NCI-H82 (cell line): ENCODE measurements at places on chromosomes 2 and 18.
A peak's percentile ranks its signal among the peaks of the same experiment; 100 is the strongest.

DNA sequence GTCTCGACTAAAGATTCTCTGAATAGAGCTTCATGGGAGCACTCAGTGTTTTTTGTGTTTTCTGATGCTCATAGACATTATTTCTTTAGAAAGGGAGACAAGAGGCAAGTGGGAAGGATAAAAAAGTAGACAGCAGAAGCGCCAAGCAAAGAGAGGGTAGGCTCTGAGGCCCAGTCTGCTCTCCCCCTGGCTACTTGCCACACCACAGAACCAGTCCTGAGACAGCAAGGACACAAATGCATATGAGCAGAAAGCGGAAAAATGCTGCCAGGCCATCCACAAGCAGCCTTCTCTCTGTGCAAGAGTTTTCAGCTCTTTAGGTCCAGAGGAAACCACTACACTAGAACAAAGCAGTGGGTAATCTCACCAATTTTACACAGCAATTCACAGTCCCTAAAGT, 285.4 kb downstream of the ZNF521 start:
- no peak for DNase-seq

DNA sequence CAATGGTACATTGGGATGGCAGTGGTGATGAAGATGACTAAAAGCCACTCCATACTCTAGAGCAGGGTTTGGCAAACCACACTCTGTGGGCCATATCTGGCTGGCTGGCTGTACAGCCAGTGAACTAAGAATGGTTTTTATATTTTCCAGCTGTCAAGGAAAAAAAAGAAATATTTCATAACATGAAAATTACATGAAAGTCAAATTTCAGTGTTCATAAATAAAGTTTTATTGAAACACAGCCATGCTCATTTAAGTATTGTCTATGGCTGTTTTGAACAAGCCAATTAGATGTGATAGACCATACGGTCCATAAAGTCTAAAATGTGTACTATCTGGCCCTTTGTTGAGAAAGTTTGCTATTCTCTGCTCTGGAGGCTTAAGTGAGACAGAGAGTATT, 1.5 kb downstream of the TTC21B start:
- no peak for DNase-seq

GRCh38 chr2:234881413-234882241, 70.2 kb upstream of the SH3BP4 start:
- peak; percentile 77 for DNase-seq

DNA sequence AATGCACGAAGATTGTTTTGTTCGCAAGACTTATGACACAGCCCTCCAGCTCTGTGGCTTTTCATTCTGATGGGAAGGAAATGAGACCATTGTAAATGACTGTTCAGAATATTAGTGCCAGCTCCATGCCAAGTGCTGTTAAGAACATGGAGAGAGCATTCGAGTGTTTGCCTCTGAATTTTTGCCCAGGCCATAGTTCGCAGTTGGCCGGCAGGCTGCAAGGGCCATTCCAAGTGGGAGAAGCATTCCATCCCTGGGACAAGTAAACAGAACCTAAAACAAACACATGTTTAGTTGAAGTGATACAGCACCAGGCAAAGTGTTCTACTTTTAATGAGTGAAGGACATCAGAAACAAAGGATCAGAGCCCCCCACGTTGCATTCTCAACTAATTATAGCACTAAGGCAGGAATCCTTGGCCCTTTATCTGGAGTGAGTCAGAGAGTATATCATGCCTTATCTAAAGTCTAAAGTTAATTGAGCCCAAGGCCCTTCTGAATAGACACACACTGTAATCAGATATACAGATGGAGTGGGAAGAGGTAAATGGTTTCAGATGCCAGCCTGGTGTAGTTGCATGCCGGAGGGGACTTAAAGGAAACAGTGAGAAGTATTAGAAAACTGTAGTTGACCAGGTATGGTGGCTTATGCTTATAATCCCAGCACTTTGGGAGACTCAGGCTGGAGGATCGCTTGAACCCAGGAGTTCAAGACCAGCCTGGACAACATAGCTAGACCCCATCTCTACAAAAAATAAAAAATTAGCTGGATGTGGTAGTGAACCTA, 53.3 kb downstream of the NEDD4L start:
- DNase-seq = no peak

GRCh38 chr2:68569604-68570003, 73.8 kb upstream of the PROKR1 start:
- no peak for DNase-seq

- DNase-seq = no peak
Observed at GRCh38 chr2:46655551-46656436, 176.4 kb downstream of the TMEM247 start.

DNA sequence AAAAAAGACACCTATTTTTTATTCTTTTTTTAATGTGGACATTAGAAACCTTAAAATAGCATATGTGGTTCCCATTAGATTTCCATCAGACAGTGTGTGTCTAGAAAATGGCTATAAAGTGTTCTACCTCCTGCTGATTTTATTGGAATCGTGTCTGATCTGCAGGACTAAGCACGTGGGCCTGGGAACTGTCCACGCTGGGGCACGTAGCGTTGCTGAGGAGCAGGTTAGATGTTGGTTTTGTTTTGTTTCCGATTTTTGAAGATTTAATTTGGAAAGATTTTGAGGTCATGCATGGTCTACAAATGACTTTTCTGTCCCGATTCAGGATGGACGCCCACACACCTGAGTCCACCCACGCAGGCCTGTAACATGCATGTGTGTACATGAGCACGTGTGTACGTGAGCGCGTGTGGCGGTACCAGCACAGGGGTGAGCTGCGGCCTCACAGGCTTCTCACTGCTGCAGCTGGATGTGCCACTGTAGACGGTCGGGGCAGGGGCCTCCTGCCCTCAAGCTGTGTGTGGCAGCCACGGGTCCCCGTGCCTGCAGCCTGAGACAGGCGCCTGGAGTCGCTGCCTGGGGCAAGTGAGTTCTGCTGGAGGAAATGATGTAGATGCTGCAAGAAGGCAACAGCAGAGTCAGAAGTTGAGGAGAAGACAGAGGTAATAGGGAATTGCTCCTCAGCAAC, 99.7 kb upstream of the CTDP1 start:
- DNase-seq = no peak

GRCh38 chr2:159129824-159130223, 156.7 kb downstream of the WDSUB1 start:
- peak; percentile 66 for DNase-seq

DNA sequence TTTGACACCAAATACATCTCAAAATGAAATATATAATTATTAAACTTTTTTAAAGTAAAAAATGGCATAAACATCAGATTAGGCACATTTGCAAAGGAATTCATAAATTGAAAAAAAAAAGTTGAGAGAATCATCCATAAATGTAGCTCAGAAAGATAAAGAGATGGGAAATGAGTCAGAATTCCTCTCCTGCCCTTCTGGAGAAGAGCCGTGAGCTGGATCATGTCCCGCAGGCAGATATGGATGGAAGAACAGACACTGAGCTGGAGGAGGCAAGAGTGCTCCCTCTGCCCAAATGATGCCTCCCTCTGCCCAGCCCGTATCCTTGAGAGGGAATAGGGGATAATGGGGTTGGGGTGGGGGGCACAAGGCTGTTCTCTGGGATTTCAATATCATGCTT, 190.9 kb downstream of the TFCP2L1 start:
- no peak for DNase-seq

GRCh38 chr2:64876137-64876647, 113.0 kb upstream of the SLC1A4 start:
- DNase-seq = peak; percentile 89

DNA sequence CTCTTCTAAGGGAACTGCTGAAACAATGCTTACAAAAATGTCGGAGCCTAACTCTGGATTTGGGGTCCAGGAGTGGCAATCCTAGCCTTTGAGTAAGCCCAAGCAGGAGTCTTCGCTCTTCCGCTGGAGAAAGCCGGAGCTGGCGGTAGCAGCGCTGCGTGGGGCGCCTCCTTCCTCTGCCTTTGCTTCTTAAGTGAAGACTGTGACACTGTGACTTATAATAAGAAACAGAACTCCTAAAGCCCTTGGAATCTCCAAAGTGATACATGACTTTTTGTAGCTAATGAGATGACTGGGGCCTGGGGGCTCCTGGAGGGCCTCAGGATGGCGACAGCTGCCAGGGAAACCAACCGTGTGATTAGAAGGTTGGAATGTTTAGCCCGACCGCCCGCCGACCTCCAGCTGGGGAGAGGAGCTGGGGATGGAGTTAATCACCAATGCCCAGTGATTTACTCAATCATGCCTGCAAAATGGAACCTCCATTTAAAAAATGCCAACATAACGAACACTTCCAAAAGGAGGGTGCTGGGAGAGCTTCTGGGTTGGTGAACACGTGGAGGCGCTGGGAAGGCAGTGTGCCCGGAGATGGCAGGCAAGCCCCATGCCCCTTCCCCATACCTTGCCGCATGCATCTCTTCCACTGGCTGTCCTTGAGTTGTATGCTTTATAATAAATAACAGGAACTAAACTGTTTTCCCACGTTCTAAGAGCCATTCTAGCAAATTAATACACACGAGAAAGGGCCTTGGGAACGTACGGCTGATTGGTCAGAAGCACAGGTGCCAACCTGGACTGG, 29.0 kb upstream of the MAL start:
- peak; percentile 18 for DNase-seq

DNA sequence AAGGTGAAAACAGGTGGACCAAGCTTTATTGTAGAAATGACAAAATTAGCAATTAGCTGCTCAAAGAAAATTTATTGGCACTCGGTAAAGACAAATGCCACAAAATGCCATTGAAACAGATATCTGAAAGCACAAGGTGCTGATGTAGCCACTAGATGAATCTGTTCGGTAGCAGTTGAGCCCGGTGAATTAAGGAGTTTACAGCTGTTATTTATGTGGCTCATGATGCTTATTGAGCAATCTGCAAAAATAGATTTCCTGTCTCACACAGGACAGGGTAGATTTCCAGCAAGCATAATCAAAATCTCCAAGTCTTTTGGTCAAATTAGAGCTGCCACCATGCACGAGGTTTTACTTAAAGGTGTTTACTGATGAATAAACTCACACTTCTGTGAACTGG, 182.2 kb downstream of the PPP1R1C start:
- no peak for DNase-seq

DNA sequence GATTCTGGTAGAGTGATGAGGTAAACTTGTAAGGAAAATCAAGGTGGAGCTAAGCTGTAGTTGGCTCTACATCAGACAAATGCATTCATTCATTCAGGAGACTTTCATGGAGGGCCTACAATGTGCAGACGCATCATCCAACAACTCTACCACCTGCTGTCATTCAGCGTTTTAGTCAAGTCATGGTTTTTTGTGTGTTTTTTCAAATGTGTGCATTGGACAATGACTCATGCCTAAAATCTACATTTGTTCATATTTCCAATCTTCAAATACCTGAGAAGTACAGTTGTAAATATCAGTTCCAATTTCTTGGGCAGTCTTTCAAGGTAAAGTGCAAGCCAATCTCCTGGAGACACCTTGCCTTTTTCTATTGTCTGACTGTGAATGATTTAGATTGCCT, 108.0 kb upstream of the LGALSL start:
- DNase-seq = no peak

DNA sequence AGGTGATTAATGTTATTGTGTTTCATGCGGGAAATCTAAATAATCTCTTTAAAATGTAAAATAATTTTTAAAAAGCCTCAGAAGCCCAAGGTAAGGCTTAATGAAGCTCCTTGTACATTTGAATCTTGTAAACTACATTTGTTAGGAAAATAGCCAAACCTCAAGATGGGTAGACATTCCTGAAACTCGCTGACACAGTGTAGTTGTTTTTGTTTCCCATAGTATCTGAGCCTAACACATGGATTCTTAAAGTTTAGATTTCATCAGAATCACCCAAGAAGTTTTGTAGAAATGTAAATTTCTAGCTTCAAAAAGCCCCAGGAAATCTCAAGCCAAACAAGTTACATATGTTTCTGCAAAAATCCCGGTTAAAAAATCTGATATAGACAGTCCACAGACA, 1221.1 kb upstream of the ACVR2A start:
- no peak for DNase-seq

DNA sequence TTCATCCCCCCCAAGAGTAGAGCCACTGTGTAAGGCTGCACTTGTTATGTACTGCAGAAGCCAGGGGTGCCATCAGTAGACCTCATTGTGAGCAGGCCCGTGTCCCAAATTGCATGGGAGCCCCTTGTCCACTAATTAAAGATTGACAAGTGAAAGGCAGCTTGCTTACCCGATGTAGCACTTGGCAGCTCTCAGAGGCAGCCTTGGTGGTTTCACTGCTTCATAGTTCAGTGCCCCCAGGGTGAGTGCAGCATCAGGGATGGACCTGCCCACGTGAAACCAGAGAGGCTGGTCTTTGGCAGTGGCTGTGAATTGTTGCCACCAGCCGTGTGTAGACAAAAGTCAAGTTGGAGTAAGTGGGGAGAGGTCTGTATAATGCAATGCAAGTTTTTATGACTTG, 13.3 kb downstream of the TUBB6 start:
- no peak for DNase-seq

GRCh38 chr2:176553685-176554100, 284.5 kb downstream of the MTX2 start:
- DNase-seq = peak; percentile 8

GRCh38 chr2:139529080-139529479, 748.9 kb upstream of the NXPH2 start:
- DNase-seq = peak; percentile 22

DNA sequence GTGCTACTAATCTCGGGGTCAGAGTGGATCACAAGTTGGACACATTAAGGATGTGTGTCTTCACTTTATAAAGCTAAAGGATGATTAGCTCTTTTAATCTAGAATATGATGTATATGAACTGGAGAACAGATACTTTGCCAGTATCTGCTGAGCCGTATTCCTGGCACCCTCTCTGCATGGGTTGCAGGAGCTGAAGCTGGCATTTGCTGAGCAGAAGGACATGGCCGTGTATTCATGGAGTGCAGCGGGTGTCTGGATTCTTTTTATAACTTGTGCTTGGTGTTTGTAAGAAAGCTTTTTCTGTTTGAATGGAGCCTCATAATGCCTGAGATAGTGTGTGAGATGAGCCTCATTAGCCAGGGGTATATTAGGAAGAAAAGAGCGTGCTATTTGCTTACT, 103.9 kb upstream of the MCFD2 start:
- DNase-seq = no peak

GRCh38 chr18:79393181-79393634, 2.5 kb upstream of the NFATC1 start:
- DNase-seq = no peak

DNA sequence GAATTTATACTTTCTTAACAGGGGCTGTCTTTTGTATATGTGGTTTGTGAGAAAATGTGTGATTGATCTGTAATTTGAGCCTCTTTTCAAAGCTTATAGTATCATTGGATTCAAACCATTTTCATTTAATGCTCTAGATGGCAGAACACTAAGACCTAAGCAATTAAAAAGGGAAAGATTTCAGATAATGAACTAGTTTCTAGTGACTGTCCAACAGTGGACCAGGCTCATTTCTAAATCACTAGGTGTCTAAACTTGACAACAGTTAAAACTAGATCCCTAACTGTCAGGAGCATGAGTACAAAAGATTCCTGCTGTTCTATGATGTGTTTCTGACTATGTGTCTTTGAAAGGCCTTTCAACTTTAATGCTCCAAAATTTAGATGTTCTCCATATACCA, 54.6 kb downstream of the ANKRD44 start:
- DNase-seq = no peak

- no peak for DNase-seq
Observed at GRCh38 chr2:104878863-104879512, 25.1 kb downstream of the POU3F3 start.
